ENCODE measurements at places on chromosomes 6 and 20. TPM values are rescaled to one million over a fixed set of nuclear protein-coding genes. Genes with fewer than 3 reads are reported as not detected.

CD109 gene
- total RNA-seq, result 5.0 TPM

OLIG3 gene
- total RNA-seq, result not detected

HLA-F gene
- 63.0 TPM for total RNA-seq

DPPA5 gene
- not detected for total RNA-seq

C20orf144 gene
- total RNA-seq, result not detected

CLIC5 gene
- total RNA-seq, result 2.0 TPM

TGM3 gene
- not detected for total RNA-seq

LPA gene
- 0.26 TPM for total RNA-seq

DNA sequence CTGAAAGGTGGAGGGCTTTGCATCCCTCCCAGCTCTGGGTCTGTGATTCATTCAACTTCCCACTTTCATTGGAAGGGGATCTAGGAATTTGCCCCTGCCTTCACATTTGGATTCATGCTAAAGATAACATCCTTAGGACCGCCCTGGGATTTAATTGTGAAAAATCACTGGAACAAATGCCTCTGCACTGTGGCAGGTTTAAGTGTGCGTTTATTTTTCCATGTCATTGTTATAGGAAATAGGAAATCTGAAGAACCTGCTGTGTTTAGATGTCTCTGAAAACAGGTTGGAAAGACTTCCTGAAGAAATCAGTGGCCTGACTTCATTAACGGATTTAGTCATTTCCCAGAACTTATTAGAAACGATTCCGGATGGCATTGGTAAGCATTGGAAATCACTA is 104.7 kb downstream of the LRRC1 start:
- no peak for DNase-seq
- H3K36me3 ChIP-seq, result no peaks in the 10 kb centered on the region
- H3K4me1 ChIP-seq, result no peaks in the 10 kb centered on the region
- H3K4me3 ChIP-seq, result no peak overlapping the region
- H3K27me3 ChIP-seq, result no peaks in the 10 kb centered on the region

DNA sequence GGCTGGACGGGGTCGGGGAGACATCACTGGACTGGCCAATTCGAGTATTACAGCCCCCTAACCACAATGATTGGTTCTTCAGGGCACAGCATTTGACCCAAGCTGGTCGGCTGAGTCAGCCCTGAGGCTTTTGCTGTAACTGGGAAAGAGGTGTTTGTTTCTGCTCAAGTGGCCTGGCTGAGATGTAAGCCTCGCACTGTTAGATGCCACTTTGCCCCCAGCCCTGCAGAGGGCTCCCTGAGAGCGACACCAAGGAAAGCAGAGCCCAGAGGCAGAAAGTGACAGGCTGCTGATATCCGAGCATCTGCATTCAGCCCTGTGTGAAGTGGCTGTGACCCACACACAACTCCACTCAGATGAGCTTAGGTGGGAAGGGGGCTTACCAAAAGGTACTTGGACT is 19.4 kb downstream of the ERGIC3 start:
- no peak overlapping the region for H3K4me3 ChIP-seq
- H3K4me1 ChIP-seq, result no peaks in the 10 kb centered on the region
- peak; percentile 69 for DNase-seq
- no peaks in the 10 kb centered on the region for H3K27me3 ChIP-seq

DNA sequence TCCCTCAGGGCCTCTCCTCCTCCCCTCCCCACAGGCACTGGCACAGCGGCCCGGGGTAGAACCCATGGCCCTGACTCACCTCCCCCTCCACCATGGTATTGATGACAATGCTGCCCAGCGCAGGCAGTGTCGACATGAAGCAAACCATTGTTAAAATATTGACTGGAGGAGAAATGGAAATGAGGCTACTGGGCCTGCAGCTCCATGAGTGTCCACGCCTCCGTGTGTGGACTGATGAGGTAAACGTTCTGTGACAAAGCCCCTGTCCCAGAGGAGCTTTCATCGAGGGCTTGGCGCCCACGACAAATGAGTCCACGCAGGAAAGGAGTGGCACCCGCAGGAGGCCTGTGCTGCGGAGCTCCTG is 402.7 kb downstream of the TAF4 start:
- no peaks in the 10 kb centered on the region for H3K4me1 ChIP-seq
- DNase-seq, result no peak
- no peaks in the 10 kb centered on the region for H3K36me3 ChIP-seq
- no peaks in the 10 kb centered on the region for H3K27me3 ChIP-seq
- no peak overlapping the region for H3K27ac ChIP-seq

DNA sequence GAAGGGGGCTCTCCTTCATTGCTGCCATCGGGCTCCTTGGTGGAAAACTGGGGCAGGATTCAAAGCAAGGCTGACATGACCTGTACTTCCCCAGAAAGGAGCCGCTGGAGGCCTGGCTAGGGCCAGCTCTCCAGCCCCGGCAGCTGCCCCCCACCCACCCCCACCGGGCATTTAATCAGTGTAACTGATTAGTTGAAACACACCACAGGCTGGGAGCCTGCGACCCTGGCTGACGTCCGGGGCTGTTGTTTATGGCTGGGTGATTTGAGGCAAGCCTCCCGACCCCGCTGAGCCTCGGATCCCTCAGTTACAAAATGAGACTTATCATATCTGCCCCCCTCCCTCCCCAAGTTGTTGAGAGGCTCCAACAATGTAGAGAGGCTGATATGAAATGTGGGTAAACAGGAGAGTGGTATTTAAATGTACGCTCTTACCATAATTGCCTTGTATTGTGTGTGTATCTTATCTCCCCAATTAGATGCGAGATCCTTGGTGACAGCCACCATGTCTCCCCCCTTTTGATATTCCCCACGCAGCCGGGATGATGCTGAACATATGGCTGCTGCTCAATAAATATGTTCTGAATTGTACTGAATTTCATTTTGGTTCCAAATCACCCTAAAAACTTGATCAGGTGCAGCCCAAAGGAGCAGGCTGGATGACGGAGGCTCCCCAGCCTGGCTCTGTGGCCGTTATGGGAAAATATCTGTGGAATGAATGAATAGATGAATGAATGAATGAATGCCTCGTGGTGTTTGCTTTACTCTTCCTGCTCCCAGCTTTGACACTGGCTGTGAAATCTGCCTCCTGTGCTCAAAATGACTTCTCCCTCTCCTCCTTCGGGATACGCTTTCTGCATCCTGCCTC is 31.8 kb upstream of the APCDD1L start:
- H3K4me3 ChIP-seq, result no peak overlapping the region
- DNase-seq, result peak; percentile 38
- no peaks in the 10 kb centered on the region for H3K36me3 ChIP-seq
- peaks cover 6% of the 10 kb centered on the region for H3K27me3 ChIP-seq
- no peak overlapping the region for H3K27ac ChIP-seq

DNA sequence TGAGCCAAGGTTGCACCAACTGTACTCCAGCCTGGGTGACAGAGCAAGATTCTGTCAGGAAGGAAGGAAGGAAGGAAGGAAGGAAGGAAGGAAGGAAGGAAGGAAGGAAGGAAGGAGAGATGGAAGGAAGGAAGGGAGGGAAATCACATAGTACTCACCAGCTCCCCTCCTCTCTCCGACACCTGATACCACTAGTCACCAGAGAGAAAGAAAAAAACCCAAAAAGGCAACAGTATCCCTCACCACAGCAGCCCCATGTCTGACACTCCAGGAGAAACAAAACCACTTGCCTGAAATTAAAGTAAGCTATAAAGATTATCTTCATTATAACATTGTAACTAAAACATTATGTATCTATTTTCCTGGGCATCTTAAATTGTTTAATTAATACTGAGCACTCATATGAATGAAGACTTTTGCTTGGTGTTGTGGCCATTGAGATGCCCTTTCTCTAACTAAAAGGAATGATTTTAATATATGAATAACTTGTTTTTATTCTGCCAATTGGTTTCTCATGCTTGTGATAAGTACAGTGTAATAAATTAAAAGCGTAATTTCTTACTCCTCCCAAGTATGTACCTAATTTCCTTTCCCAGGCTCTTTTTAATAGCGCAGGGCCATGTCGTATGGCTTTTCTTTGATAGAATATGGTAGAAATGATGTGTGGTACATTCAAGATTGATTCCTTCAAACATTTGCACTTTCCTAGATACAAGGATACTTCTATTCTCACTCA is 390.0 kb downstream of the MMUT start:
- H3K4me3 ChIP-seq, result no peak overlapping the region
- DNase-seq, result no peak
- no peak overlapping the region for H3K27ac ChIP-seq
- no peaks in the 10 kb centered on the region for H3K27me3 ChIP-seq
- H3K4me1 ChIP-seq, result no peaks in the 10 kb centered on the region

- no peak for DNase-seq
- H3K27ac ChIP-seq, result no peak overlapping the region
- peaks cover 47% of the 10 kb centered on the region for H3K4me1 ChIP-seq
- no peaks in the 10 kb centered on the region for H3K27me3 ChIP-seq
Observed at GRCh38 chr20:8155812-8156211, 23.7 kb downstream of the PLCB1 start.

DNA sequence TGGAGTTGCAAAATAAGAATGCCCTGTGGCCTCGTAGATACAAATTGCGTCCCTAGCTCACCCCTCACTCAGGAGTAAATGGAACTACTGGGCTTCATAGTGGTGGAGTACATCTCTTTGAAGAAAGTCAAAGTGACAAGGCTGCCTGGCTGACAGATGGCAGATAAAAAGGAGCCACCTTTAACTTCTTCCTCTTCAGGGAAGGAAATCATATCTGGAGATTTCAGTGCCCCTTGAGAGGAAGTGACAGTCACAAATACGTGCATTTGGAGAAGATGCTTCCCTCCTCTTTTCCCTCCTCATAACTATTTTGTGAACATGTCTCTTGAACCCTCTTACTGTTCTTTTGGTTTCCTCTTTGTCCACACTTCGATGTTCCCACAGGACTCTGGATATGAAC is 43.2 kb downstream of the PPP1R3G start:
- H3K27me3 ChIP-seq, result no peaks in the 10 kb centered on the region
- H3K36me3 ChIP-seq, result no peaks in the 10 kb centered on the region
- no peak for DNase-seq

DNA sequence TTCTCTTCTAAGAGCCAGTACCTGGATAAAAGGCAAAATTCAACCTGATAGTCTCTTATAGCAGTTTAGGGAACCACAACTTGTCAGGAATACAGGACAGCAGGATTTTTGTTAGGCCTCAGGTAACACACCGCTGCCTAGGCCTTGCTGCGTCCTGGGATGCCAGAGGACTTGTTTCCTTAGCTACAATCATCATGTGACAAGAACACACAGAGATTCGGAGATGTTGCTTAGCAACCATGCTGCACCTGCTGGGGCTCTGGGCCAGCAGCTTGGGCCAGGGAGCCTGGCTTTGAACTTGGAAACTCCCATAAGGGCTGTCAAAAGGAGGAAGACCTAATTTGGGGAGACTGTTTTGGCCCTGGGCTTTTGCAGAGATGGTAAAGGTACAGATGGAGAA is 36.1 kb upstream of the CHD6 start:
- no peaks in the 10 kb centered on the region for H3K27me3 ChIP-seq
- H3K4me3 ChIP-seq, result no peak overlapping the region
- H3K4me1 ChIP-seq, result no peaks in the 10 kb centered on the region
- H3K27ac ChIP-seq, result no peak overlapping the region
- no peak for DNase-seq

GRCh38 chr6:140289186-140289585 is 914.7 kb upstream of the CITED2 start:
- no peaks in the 10 kb centered on the region for H3K4me1 ChIP-seq
- no peak overlapping the region for H3K27ac ChIP-seq
- DNase-seq, result no peak

DNA sequence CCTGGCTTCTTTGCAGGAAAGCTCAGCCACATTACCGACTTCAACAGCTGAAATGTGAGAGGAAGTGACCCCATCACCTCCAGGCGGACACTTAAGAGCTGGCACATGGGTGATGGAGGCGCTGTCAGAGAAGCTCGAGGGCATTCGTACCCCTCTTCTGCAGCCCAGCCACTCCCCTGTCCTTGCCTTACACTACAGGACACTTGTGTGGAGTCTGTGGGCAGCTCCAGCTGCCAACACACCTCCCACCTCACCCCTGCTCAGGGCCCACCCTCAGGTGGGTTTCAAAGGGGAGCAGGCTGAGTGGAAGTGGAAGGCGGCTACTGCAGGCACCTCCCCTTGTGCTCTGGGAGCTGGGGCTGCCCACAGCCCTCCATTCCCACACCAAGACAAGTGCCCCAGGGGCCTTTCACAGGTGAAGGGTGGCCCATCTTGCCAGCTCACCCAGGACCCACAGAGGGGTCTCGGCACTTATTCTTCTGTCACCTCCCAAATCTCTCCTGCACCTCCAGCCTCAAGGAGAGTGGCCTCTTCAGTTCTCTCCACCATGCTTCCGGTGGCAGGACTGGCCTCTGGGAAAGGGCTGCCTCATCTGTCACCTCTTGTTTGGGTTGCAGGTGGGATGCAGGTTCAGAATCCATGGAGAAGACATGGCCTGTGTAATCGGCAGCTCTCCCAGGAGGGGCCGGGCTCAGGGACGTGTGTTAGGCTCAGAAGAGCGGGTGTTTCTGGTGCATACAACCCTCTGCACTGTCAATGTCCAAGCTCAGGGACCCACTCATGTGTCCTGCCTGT is 49.8 kb downstream of the IRF4 start:
- H3K4me1 ChIP-seq, result no peaks in the 10 kb centered on the region
- DNase-seq, result no peak
- no peaks in the 10 kb centered on the region for H3K36me3 ChIP-seq
- H3K4me3 ChIP-seq, result no peak overlapping the region
- peaks cover 7% of the 10 kb centered on the region for H3K27me3 ChIP-seq

DNA sequence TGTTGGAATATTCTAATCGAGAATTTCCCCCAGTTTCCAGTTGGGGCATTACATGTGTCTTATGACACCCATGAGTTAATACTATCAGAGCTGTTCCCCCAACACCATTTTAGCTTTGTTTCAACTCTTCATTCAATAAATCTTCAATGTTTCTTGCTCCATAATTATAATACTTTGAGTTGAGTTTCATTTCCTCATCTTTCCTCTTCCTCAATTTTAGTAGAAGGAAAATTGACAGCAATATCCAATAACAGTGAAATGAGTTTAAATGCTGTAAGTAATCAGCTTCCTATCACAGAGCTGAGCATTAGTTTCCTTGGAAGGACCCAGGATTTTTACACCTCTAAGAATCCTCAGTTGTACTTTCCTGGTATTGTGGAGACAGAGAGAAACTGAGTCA is 1.0 kb upstream of the STMND1 start:
- H3K27ac ChIP-seq, result no peak overlapping the region
- H3K36me3 ChIP-seq, result no peaks in the 10 kb centered on the region
- H3K27me3 ChIP-seq, result peaks cover 34% of the 10 kb centered on the region
- DNase-seq, result no peak
- H3K4me1 ChIP-seq, result peaks cover 8% of the 10 kb centered on the region

GRCh38 chr6:100944644-100945043 is 63.5 kb upstream of the ASCC3 start:
- no peaks in the 10 kb centered on the region for H3K36me3 ChIP-seq
- H3K4me3 ChIP-seq, result no peak overlapping the region
- no peak for DNase-seq
- no peaks in the 10 kb centered on the region for H3K27me3 ChIP-seq

GRCh38 chr6:160030103-160030502 is 61.2 kb downstream of the IGF2R start:
- no peak overlapping the region for H3K4me3 ChIP-seq
- no peaks in the 10 kb centered on the region for H3K27me3 ChIP-seq
- peak overlapping the region; percentile 55 for H3K27ac ChIP-seq
